ENCODE measurements at places on chromosomes 2 and 18.

DNA sequence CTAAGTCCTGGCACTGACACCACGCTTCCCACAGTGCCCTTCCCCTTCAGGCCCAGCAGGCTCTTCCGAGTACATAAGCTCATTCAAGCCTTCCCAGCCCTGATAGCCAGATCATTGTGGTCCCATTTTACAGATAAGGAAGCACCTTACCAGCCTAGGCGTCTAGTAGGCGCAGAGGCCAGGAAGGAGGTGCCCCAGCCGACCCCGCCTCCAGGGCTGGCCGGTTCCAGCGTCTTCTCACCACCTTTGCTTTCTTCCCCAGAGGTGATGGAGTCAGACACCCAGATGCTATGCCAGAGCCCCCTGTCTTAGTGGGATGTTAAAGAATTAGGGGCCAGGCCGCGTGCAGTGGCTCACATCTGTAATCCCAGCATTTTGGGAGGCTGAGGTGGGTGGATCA lies 28.9 kb upstream of the EFHD1 start:
- no peak for DNase-seq

DNA sequence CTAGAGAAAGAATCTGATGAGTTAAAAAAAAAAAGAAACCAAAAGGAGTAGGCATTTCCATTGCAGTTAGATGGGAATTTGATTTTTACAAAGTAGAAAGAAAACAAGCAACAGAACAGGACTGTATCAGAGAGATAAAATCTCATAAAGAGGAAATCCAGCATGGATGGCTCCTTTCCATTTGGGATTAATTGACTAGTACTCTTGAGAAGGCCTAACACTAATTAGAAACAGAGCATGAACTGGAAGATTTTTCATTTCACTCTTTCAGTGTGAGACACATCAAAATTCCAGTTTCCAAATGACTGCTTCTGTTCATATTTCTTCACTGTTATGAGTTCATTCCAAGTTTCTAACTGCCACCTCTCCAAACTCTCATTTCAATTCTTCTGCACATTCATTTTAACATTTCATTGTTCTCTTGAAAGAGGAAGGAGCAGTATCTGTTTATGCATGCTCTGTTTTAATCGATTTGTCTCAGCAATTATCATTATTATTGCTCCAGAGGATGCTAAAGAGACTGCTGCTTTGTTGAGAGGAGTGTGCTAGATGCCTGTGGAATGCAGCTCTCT lies 108.8 kb upstream of the PIEZO2 start:
- DNase-seq: no peak

DNA sequence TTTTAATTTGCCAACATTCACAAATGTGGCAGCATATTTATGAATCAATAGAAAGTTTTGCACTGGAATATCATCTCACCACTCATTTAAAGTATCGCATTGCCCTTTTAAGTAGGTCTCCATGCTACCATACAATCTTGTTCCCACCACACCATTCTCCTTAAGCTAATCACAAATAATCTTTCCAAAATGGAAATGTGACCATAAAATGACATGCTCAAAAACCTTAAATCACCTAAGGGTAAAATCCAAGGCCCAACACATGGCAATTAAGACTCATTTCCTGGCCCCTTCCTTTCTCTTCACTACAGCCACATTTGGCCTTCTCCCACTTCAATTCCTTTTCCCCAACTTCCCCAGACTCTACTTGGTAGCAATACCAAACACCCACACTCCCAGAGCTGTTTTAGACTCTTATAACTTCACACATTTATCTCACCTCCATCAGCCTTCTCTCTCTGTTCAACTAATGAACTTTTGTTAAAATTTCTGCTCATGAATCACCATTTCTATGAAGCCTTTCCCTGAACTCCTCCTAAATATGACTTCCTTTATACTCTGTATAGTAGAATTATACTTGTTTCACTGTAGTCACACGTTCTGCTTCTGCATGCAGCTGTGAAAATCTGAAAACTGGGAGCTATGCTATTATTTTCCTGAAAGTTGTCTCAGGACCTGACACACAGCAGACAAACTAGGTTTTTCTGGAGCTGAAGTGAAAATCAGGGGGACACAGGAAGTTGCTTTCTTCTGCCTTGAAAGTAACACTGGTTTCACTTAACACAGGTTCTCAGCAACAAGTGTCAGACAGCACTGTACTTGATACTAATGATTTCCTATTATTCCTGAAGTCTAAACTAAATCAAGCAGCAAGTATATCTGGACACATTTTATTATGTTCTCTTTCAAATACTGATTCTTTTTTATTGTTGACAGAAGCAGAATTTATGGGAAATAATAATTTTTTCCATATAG lies 303.9 kb downstream of the ZEB2 start:
- no peak for DNase-seq

DNA sequence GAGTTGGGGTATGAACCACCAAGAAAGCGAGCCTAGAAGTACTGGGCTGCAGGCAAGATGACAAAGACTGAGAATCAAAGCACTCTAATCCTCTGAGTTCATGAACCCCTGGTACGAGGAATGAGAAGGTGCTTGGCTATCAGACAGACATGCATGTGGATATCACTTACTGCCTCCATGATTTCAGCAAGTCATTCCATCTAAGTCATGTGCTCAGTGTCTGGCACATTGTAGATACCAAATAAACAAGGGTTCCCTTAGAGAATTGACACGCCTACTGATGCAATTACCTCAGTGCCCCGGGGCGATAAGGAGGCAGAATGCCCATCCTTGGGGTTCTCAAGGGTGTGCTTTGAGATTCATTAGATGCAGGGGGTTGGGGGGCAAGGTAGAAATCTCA lies 125.6 kb upstream of the PKDCC start:
- no peak for DNase-seq

DNA sequence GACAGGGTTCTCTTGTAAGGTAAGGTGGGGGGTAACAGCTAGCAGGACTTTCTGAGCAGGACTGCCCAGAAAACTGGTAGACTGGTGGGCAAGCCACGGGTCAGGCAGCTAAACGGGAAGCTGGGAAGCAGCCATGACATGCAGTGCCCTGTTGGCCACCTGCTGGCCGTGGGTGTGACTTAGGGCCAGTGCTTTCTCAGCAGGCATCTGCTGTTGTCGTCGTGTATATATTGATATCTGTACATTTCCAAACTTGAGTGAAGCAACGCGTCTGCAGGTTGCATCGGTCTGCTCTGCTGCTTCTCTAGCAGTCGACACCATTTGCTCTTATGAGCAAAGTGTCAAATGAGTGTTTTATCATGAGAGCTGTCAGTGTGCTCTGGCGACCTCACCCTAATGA lies 31.0 kb downstream of the COA5 start:
- no peak for DNase-seq

GRCh38 chr2:207223051-207223450 lies 57.3 kb upstream of the KLF7 start:
- no peak for DNase-seq

- no peak for DNase-seq
These were observed 308.5 kb downstream of the NRXN1 start for GRCh38 chr2:50723286-50723938.

- DNase-seq: no peak
These were observed 82.8 kb downstream of the GLI2 start for GRCh38 chr2:120818441-120818920.

- no peak for DNase-seq
These were observed 49.2 kb downstream of the PLB1 start for GRCh38 chr2:28544922-28545589.

GRCh38 chr18:8212896-8213780 lies 396.1 kb upstream of the RAB12 start:
- DNase-seq: no peak

GRCh38 chr2:119366161-119366648 lies 429 bp downstream of the C2orf76 start:
- no peak for DNase-seq

DNA sequence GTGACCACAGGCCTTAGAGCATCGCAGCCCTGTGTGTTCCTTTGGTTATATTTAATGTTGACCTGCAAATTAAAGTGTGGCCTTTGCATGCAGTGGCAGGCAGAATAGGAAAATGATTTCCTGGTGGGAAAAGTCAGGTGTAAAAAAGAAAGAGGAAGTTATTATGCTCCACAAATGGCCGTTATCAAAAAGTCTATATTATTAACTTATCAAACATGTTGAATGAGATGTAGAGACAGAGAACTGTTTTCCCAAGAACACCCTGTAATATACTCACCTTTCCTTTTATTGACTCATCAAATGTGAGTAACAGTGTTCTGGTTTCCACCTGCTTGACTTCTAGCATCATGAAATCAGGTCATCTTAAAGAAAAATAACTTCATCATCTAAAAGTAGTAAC lies 35.3 kb downstream of the MEIS1 start:
- no peak for DNase-seq

DNA sequence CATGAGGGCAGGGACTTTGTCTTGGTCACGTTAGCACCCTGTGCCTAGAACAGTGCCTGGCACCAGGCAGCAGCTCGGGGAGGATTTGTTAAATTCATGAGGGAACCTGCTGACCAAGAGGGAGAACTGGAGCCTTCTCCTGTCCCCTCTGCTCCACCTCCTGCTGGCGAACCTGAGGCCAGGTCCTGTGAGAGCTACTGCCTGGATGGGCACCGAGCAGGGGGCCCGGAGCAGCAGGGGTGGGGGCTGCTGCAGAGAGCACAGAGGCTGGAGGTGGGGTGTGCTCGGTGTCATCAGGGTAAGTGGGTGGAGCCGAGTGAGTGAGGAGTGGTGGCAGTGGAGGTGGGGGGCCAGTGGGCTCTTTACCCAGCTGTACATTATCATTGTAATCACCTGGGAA lies 52.1 kb upstream of the FAHD2A start:
- no peak for DNase-seq

DNA sequence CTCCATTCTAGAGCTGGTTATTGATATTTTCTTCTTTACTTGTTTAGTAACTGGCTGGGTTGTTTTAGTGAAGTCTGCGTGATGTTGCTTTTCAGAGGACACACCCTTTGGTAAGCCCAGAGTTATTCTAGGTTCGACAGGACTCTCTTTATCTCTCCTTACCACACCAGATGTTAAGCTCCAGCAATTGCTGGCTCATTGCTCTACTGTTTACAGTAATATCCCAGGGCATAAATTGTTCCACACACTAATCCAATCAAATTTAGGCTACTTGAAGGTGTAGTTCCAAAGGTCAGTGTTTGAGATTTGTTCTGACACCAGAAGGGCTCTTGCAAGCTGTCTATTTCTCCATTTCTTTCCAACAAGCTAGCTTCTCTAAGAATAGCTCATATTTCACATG lies 506.6 kb downstream of the NR4A2 start:
- no peak for DNase-seq

DNA sequence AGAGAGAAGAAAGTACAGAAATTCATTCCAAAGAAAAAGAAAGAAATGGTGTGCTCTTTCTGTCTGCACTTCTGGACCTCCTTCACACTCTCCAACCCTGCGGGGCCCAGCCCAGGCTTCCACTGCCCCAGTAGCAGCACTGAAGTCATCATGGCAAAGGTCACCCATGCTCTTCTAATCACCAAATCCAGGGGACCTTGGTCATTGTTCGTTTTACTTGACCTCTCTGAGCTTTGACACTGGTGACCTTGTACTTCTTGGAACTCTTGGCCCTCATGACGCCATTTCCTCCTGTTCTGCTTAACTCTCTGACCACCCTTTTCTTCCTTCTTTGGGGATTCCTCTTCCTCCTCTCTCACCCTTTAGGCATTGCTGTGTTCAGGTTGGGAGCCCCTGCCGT lies 105.6 kb downstream of the SMAD7 start:
- no peak for DNase-seq

GRCh38 chr2:147499785-147500184 lies 345.0 kb upstream of the ACVR2A start:
- no peak for DNase-seq

GRCh38 chr2:19883971-19884720 lies 17.6 kb downstream of the TTC32 start:
- no peak for DNase-seq
